ENCODE measurements at places on chromosomes 6 and 20.
A peak's percentile ranks its signal among the peaks of the same experiment; 100 is the strongest.

DNA sequence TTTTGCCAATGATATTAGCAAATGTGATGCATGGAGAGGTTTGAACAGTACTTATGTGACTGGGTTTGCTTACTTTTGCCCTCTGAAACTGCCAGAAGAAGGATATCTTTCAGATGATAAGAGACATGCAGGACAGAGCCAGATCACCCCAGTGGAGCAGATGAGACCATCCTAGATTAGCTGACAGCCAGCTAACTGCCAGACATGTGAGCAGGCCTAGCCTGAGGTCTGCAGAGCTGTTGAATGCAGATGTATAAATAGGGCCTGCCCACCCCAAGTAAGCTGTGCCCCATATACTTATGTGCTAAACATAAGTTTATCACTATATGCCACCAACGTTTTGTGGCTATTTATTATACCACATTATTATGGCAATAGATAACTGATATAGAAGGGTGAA lies 5.9 kb downstream of the ZSCAN31 start:
- peaks cover 36% of the 10 kb centered on the region for H3K36me3 ChIP-seq
- H3K27ac ChIP-seq = no peak overlapping the region
- peaks cover 5% of the 10 kb centered on the region for H3K4me1 ChIP-seq
- no peak overlapping the region for H3K4me3 ChIP-seq
- no peaks in the 10 kb centered on the region for H3K27me3 ChIP-seq

DNA sequence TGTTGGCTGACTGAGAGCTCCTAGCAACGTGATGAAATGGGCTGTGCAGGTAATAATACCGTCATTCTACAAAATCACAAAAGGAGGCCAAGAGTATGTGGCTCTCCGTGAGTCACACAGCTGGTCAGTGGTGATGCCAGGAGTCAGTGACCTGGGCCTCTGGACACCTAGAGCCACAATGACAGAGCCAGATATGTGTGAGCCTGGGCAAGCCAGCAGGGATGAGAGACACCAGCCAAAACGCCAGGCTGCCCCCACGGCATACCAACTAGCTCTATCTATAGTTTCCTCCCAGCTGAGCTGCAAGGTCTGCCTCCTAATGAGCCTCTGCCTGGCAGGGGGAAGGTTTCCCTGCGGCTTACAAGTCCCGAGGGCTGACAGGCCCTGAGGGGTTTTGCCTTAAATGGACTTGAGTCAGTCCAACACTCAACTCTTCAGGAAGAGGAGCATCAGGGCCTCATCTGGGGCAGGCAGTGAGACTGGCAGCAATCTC lies 70.0 kb downstream of the CPNE5 start:
- DNase-seq = no peak
- peaks cover 6% of the 10 kb centered on the region for H3K27me3 ChIP-seq
- H3K4me3 ChIP-seq = no peak overlapping the region
- peaks cover 22% of the 10 kb centered on the region for H3K4me1 ChIP-seq
- no peaks in the 10 kb centered on the region for H3K36me3 ChIP-seq

DNA sequence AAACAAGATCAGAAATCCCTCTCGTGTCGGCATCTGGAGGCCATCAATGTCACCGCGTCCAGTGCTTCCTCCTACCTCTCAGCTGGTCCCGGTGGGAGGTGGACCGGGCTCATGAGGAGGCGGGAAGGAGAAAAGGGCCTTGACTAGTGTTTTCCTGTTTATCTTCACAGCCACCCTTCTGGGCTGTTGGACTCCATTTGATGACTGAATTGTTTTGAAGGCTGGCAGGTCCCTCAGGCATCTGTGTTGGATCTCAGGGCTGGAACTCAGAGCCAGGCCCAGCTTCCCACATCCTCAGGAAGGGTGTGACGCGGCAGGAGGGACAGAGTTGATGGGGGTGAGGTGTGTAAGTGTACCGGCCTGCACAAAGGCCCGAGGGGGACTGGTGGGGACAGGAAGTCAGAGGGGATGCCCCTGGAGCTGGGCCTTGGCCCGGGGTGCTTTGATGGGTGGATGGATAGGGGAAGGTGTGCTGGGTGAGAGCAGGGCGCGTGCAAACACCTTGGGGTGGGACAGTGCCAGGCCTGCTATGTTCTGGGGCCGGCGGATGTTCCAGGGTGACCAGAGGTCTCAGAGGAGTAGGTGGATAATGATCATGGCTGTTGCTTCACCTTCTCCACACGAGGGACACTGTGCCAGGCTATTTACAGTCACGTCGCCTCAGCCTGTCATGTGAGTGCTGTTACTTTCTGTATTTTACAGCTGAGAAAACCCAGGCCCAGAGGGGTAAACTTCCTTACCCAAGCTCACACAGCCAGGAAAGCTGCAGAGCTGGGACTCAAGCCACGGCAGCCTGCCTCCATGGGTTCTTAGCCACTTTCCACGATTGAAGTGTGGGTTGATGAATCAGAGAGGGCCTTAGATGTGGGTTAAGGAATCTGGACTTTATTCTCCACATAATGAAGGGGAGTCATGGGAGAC lies 17.9 kb upstream of the CHMP4B start:
- H3K27ac ChIP-seq = peak overlapping the region; percentile 79
- H3K4me1 ChIP-seq = peaks cover 25% of the 10 kb centered on the region
- no peaks in the 10 kb centered on the region for H3K27me3 ChIP-seq
- DNase-seq = no peak

- H3K4me1 ChIP-seq = no peaks in the 10 kb centered on the region
- H3K27me3 ChIP-seq = no peaks in the 10 kb centered on the region
- H3K36me3 ChIP-seq = no peaks in the 10 kb centered on the region
- H3K27ac ChIP-seq = no peak overlapping the region
- no peak for DNase-seq
Measured at GRCh38 chr6:101453221-101453620, 59.7 kb downstream of the GRIK2 start.

GRCh38 chr6:87628424-87628823 lies 38.5 kb downstream of the ORC3 start:
- no peaks in the 10 kb centered on the region for H3K4me1 ChIP-seq
- peaks cover 23% of the 10 kb centered on the region for H3K36me3 ChIP-seq
- H3K27ac ChIP-seq = no peak overlapping the region
- H3K27me3 ChIP-seq = no peaks in the 10 kb centered on the region
- no peak for DNase-seq
- H3K4me3 ChIP-seq = no peak overlapping the region
